IMR-90 (cell line): ENCODE measurements at places on chromosomes 2 and 18. TPM values are rescaled to one million over a fixed set of nuclear protein-coding genes. Genes with fewer than 3 reads are reported as not detected.

- H3K4me1 ChIP-seq, result no peaks in the 10 kb centered on the region; the same call in 1 of the 2 replicates
- H3K27ac ChIP-seq, result no peak overlapping the region
- H3K36me3 ChIP-seq, result 0 out of 2 replicates have a peak, but pooled peaks cover 2% of the 10 kb centered on the region
- DNase-seq, result no peak
- no peak overlapping the region for H3K4me3 ChIP-seq
Observed at GRCh38 chr2:241105641-241106040, 3.6 kb upstream of the MTERF4 start.

- no peaks in the 10 kb centered on the region for H3K36me3 ChIP-seq
- no peak for DNase-seq
- no peaks in the 10 kb centered on the region for H3K4me1 ChIP-seq
Observed at GRCh38 chr2:155690785-155691184, 641.7 kb downstream of the NR4A2 start.

GRCh38 chr2:24304631-24305030 lies 55.7 kb downstream of the ITSN2 start:
- H3K4me3 ChIP-seq, result no peak overlapping the region
- H3K36me3 ChIP-seq, result peaks cover 12% of the 10 kb centered on the region
- peak overlapping the region; percentile 61; the same call in 1 of the 2 replicates for H3K27ac ChIP-seq

GRCh38 chr2:188978291-188979081 lies 4.3 kb downstream of the COL3A1 start:
- H3K27ac ChIP-seq, result peak overlapping the region; percentile 74; the same call in 1 of the 2 replicates
- peak overlapping the region; percentile 19 for H3K4me3 ChIP-seq
- DNase-seq, result peak; percentile 69

DNA sequence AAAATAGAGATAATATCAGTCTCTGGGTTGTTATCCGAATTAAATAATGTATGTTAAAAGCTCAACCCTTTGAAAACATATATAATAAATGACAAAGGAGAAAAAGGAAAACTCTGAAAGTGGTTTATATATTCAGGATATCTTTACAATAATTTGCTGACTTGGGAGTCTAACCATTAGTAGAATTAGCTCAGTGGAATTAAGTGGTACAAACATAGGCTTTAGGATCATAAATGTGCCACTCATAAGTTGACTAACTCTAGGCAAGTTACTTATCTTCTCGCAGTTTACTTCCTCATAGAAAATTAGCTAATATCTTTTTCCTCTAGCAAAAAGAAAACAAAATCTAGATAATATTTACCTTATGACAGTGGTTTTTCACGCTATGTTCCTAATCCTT lies 44.6 kb downstream of the HEATR5B start:
- H3K36me3 ChIP-seq, result peaks cover 9% of the 10 kb centered on the region; the same call in 1 of the 2 replicates
- H3K27ac ChIP-seq, result no peak overlapping the region

DNA sequence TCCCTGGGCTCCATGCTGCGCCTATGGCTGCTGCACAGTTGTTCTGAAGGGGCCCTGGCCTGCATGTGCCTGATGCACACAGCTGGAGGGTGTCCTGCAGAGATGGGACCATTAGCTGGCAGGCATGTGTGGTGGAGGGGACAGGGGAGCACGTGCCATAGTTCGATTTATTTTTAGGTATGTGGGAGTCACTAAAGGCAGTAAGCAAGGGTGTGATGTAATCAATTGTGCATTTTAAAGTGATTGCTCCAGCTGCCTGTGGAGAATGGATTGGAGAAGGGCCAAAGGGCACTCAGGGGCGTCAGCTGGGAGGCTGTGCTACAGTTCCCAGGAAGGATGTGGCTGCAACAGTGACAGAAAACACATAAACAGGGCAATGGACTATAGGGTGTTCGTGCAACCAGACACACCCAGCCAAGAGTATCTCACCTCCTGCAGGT lies 205.1 kb downstream of the ARL4C start:
- no peak overlapping the region for H3K4me3 ChIP-seq
- H3K4me1 ChIP-seq, result peaks cover 13% of the 10 kb centered on the region
- H3K27me3 ChIP-seq, result peaks cover 5% of the 10 kb centered on the region; the same call in 1 of the 2 replicates
- no peaks in the 10 kb centered on the region for H3K36me3 ChIP-seq

- peaks cover 6% of the 10 kb centered on the region for H3K4me1 ChIP-seq
- no peak overlapping the region for H3K4me3 ChIP-seq
- no peak overlapping the region for H3K27ac ChIP-seq
- no peak for DNase-seq
Observed at GRCh38 chr2:25293958-25294562, 47.7 kb downstream of the DNMT3A start.

DNA sequence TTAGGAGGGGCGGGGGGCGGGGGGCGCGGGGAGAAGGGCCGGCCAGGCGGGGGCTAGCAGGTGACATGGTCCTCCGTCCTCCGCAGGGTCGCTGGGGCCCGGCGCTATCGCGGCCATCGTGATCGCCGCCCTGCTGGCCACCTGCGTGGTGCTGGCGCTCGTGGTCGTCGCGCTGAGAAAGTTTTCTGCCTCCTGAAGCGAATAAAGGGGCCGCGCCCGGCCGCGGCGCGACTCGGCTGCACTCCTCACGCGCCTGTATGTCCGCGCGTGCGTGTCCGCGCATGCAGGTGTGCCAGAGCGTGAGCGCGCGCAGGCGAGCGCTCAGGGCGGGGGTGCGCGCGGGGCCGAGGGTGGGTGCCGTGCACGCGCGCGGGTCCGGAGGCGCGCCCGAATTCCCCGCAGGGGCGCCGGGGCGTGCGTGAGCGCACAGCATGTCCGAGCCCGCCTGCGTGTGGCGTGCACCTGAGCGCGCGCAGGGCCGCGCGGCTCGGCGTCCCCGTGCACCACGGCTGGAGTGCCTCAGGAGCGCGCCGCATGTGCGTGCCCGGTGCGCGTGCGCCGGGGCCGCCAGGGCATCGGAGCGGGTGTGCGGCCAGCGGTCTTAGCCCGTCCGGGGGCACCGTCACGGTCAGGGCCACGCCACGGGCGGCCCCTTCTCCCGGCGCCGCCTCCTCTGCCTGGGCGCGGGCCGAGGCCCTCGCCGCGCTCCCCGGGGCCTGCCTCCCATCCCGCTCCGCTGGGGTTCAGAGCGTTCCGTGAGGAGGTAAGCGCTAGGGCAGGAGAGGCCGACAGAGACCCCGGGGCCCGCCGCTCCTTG lies 6.3 kb downstream of the SNORC start:
- H3K27ac ChIP-seq, result no peak overlapping the region
- H3K36me3 ChIP-seq, result no peaks in the 10 kb centered on the region
- peaks cover 18% of the 10 kb centered on the region for H3K27me3 ChIP-seq
- peak overlapping the region; percentile 38 for H3K4me3 ChIP-seq
- H3K4me1 ChIP-seq, result peaks cover 1% of the 10 kb centered on the region; the same call in 1 of the 2 replicates

DNA sequence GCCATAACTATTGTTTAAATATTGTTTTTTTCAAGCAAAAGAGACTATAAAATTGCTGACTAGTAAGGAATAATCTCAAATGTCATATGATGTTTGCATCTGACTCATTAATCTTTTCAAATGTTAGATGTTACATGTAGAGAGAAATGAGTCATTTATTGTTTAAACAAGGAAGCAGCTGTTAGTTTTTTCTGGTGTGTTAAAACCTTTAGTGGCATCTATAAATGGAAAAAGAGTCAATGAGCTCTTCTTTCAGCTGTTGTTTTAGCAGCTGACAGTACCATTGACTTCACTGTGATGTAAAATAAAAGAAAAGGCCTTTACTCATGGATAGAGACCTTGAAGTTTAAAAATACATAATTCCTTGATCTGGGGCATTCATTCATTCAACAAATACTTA lies 1.8 kb upstream of the KLHL41 start:
- no peak overlapping the region for H3K27ac ChIP-seq
- H3K4me1 ChIP-seq, result peaks cover 2% of the 10 kb centered on the region; the same call in 1 of the 2 replicates
- peaks cover 3% of the 10 kb centered on the region; the same call in 1 of the 2 replicates for H3K36me3 ChIP-seq
- peak; percentile 78 for DNase-seq

- peak; percentile 67 for DNase-seq
- H3K36me3 ChIP-seq, result no peaks in the 10 kb centered on the region
- H3K4me3 ChIP-seq, result no peak overlapping the region
- H3K4me1 ChIP-seq, result peaks cover 40% of the 10 kb centered on the region
- no peaks in the 10 kb centered on the region for H3K27me3 ChIP-seq
- H3K27ac ChIP-seq, result no peak overlapping the region
Observed at GRCh38 chr18:76452357-76452756, 42.7 kb downstream of the ZNF516 start.

GRCh38 chr18:10559553-10560451 lies 34.0 kb downstream of the NAPG start:
- H3K36me3 ChIP-seq, result peaks cover 16% of the 10 kb centered on the region
- peak; percentile 28 for DNase-seq
- H3K27ac ChIP-seq, result no peak overlapping the region
- no peak overlapping the region for H3K4me3 ChIP-seq
- H3K27me3 ChIP-seq, result no peaks in the 10 kb centered on the region

The ITGB6 gene
- total RNA-seq, result under 0.01 TPM in 1 of 2 replicates, not detected in the other

The RAPH1 gene
- total RNA-seq, result 13.1 and 15.1 TPM in 2 replicates

The PTCD3 gene
- 48.9 and 75.5 TPM in 2 replicates for total RNA-seq

The SGO2 gene
- 6.3 and 16.9 TPM in 2 replicates for total RNA-seq

The ESPNL gene
- 1.4 and 2.0 TPM in 2 replicates for total RNA-seq

The IWS1 gene
- 50.0 and 52.5 TPM in 2 replicates for total RNA-seq
